ENCODE measurements at places on chromosomes 12 and 14.

DNA sequence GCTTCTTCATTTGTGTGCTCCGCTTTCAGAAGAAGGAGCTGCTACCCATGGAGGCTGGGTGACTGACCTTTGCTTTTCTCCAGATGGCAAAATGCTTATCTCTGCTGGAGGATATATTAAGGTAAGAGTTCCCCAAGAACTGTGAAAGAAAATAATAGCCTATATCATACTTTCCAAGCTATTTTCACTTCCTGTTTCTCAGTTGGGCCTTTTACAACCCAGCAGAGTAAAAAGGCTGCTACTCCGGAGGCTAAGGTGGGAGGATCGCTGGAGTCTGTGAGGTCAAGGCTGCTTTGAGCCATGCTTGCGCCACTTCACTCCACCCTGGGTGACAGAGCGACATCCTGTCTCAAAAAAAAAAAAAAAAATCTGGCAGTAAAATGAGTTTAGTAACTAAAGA lies 82.1 kb downstream of the APAF1 start:
- no peak for DNase-seq

DNA sequence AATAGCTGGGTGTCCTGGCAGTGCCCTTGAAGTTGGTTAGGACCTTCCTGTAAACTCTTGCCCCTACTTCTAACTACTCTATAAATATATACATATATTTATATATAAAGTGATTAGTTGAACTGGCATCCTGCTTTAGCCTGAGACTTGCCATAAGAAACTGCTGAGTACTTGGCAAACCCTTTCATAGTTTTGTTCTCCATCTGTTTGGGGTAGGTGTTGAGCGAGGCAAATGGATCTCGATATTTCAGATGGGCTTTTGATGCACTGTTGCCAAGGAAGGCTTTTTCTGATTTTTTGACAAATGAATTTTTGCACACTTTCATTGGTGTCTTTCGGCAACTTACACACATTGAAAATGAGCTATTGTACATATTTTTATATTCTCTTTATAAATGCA lies 10.4 kb downstream of the CALM1 start:
- no peak for DNase-seq

DNA sequence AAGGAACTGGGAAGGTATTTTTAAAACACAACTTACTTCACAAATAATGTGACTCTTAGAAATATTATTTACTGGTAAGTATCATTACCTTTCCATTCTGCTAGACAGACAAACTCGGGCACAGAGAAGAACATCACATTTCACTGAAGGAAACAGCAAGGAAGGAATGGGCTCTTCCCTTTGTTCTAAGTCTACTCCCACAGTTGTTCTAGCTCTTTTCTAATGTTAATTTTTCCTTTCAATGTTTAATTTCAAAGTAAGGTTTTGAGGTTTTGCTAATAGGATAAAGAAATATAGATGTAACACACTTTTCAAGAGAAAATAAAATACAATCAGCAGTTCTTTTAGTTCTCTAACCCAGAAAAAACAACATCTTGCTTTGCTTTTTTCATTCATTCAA lies 7.0 kb downstream of the NID2 start:
- no peak for DNase-seq

- no peak for DNase-seq
Measured at GRCh38 chr12:31368666-31369361, 42.9 kb upstream of the SINHCAF start.

DNA sequence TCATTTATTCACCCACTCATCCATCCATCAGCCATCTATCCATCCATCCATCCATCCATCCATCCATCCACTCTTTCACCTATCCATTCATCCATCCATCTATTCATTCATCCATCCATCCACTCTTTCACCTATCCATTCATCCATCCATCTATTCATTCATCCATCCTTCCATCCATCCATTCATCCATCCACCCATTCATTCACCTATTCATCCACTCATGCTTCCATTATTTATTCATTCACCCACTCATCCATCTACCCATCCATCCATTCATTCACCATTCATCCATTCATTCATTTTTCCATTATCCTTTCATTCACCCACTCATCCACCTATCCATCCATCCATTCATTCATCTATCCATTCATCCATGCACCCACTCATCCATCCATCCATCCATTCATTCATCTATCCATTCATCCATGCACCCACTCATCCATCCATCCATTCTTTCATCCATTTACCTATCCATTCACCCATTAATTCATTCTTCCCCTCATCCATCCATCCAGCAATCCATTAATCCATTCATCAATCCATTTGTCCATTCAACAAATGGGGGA lies 360.9 kb downstream of the ADGRD1 start:
- DNase-seq, result no peak

DNA sequence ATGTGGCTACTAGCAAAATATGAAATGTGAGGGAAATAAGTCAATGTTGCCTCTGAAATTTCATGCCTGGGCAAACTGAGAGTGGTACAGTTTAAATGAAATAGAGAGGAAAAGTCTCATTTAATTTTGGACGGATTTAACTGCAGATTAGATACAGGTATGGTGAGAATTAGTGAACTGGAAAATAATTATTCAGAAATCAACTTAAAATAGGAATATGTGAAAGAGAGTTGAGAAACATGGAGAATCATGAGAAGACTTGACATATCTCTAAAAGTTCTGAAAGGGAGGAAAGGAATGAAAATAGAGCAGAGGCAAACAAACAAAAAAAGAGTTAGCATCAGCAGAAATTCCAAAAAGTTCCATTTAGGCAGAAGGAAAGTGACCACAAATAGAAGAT lies 33.5 kb upstream of the BMAL2 start:
- DNase-seq, result no peak

DNA sequence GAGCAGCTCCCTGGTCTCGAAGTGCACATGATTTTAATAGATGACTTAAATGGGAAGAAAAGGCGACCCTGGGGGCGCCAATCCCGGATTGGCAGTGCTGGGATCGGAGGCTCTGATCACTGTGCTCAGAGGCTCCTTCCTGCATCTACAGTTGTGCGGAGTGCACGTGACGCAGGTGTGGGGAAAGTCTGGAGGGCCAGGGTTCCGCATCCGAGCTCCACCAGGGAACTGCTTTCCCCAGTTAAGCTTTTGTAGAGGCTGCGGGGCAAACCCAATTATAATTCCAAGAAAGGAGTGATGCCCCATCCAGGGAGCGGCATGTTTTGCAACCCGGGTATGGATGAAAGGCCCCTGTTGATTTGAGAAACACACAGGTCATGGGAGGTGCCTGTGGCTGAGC lies 36.5 kb downstream of the ELK3 start:
- no peak for DNase-seq

DNA sequence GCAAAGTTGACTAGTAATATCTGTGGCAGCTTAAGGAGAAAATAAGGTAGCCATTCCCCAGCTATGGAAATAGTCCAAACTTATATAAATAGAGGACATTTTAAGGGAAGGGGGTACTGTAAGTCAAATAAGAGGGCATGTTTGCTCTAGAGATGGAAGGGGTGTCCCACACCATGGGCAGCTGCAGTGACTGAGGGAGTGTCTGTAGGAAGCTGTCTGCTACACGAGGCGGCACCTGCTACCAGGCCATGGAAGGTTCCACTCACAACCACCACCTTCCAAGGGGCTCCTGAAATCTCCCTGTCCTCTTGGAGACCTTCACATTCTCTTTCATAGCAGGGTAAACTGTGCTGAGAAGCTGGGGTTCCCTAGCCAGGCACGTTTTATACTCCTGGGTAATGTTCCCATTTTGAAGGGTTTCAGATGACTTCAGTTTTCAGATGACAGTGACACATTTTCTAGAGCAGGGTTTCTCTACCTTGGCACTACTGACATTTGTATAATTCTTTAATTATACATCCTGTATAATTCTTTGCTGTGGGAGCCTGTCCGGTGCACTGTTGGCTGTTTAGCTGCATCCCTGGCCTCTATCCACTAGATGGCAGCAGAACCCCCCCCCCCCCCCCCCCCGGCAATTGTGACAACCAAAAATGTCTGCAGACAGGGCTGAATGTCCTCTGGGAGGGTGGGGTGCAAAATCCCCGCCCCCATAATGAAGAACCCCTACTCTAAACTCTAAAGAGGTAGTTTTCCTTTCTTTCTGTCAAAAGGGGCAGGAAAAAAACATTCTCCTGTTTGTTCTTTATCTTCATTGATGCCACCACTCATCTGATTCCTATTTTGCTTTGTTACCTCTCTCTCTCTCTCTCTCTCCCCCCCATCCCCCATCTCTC lies 11.6 kb upstream of the SMCO2 start:
- DNase-seq, result no peak

DNA sequence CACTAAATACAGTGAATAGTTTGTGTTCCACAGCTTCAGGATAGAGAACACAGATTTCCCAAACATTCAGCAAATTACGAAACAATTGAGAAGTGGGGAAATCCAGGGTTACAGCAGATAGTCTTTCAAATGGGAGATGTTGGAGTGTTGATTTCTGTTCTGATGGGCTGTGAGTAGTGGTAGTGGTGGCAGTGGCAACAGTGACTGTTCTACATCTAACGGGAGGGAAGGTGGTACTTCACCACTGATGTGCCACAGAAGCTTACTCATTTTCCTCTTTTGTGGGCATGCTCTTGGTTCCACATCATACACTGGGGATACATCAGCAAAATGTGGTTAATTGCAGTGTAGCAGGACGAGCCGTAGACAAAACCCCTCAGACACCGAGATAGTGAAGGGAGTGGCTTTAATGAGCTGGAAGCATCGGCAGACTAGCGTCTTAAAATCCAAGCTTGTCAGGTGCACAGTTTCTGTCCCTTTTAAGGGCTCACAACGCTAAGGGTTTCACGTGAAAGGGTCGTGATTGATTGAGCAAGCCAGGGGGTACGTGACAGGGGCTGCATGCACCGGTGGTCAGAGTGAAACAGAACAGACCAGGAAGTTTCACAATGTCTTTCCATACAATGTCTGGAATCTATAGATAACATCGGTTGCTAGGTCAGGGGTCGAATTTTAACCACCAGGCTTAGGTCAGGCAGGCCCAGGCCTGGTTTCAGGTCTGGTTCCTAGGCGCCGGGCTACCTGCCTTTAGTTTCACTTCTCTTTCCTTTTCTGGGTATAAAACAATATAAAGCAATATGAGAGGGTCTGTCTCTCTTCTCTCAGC lies 330.6 kb upstream of the FBXO33 start:
- DNase-seq, result no peak

DNA sequence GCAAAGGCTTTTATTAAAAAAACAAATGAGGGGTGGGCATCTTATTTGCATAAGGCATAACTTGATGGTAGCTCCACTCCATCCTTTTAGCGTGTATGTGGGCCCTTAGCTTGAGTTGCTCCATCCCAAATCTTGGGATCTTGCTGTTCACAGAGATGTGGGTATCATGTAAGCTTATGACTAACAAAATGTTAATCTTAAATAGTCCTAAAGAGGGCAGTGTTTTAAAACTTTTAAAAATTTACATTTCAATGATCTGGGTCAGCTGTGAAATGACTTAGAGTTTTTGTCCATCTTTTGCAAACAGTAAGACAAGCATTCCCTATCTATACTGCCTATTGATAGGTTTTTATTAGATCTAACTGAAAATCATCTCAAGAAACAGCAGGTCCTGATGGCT lies 86.0 kb downstream of the SLCO1A2 start:
- DNase-seq, result no peak

DNA sequence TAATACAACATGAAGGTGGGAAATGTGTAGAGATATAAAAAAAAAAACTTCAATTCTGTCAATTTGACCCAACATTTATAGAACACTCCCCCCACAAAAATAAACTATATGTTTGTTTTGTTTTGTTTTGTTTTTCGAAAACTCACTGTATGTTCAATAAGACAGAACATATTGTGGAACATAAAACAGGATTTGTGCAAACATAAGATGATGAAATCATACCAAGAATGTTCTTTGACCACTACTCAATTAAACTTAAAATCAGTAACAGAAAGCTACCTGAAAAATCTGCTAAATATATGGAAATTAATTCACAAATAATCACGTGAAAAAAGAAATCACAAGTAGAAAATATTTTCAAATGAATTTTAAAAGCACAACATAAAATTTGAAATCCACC lies 61.2 kb downstream of the PAWR start:
- no peak for DNase-seq

- DNase-seq, result no peak
Measured at GRCh38 chr12:52037248-52037861, 13.9 kb upstream of the NR4A1 start.

- DNase-seq, result no peak
Measured at GRCh38 chr12:25838007-25838406, 120.5 kb upstream of the RASSF8 start.

GRCh38 chr14:34583525-34583924 lies 44.0 kb upstream of the EAPP start:
- no peak for DNase-seq

DNA sequence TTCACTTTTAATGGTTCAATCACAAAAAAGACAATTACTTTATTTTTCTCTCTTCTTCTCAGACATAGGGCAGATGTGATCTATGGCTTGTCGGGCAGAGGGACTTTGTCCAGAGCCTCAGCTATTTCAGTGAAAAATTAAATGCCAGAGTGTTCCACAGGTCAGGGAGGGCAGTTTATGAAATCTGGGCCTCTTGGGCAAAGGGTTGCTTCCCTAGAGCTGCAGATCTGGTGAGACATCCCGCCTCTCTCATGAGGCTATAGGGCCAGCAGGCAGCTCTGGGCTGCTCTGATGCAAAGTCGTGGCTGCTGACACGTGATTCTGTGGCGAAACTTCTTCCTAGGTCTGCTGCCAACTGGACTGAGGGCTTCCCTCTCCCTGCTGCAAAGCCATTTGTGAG lies 6.0 kb downstream of the CLMN start:
- DNase-seq, result no peak

DNA sequence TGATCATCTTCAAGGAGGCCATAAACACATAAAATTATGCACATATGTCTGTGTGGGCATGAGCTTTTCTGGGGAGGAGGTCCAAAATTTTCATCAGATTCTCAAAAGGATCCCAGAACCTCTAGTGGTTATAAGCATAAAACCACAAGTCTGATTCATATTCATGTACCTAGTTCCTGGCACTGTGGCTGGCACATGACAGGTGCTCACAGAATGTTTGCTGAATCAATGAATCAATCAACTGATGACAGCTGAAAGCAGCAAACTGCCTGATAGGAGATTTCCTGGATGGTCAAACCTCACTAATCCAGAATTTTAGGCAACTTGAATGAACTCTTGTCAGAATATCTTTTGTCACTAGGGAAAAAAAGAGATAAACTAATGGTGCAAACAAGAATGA lies 13.5 kb upstream of the CMKLR1 start:
- DNase-seq, result no peak

- no peak for DNase-seq
Measured at GRCh38 chr14:61511558-61511948, 183.8 kb upstream of the HIF1A start.

DNA sequence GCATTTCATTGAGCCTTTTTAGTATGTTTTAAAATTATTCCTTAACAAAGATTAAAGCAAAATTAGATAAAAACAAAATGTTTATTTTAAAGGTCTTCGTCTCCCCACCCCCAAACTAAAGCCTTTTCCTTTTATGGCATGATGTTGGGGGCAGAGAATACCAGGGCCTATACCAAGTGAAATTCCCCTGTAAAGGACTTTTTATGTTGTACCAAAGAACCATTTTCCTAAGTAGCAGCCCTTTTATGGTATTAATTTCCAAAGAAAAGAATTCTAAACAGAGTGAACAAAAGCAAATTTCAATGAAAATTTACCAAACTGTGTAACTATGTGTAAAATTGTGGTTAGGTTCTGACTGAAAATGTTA lies 71.9 kb upstream of the GNPNAT1 start:
- DNase-seq, result no peak

Data from T follicular helper cell (primary cell).